ENCODE measurements at places on chromosomes 2 and 18. TPM values are rescaled to one million over a fixed set of nuclear protein-coding genes. Genes with fewer than 3 reads are reported as not detected.
A peak's percentile ranks its signal among the peaks of the same experiment; 100 is the strongest.

- DNase-seq = no peak
Measured at GRCh38 chr18:29626094-29626493, 1416.4 kb downstream of the DSC3 start.

DNA sequence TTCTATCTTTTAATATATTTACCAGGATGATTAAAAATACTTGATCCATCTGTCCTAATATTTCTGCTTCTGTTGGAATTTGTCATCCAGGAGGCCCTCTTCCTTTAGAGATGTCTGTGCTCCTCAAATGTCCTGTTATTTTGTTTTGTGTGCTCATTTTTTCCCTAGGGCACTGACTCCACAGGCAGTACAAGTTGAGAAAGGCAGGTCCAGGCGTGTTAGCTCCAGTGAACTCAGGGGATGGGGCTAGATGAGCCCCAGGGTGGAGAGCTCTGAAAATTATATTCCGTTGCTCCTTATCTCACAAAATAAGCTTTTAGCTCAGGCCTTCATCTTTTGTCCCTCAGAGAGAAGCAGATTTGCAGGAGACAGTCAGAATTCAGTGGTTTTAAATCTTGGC is 105.7 kb downstream of the SLC4A3 start:
- no peak for DNase-seq

DNA sequence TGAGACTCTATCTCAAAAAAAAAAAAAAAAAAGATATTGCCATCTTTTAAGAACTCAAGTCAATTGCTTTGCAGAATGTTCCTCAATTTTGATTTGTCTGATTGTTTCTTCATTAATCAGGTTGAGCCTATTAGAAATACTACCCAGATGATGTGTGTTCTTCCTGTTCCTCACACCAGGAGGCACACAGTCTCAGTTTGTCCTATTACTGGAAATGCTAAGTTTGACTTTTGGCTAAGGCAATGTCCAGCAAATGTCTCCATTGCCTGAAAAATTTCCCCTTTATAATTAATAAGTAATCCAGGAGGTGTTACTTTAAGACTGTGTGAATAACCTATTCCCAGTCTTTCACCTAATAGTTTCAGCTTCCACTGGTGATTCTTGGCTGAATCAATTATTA is 28.4 kb downstream of the BOLA3 start:
- peak; percentile 41 for DNase-seq

DNA sequence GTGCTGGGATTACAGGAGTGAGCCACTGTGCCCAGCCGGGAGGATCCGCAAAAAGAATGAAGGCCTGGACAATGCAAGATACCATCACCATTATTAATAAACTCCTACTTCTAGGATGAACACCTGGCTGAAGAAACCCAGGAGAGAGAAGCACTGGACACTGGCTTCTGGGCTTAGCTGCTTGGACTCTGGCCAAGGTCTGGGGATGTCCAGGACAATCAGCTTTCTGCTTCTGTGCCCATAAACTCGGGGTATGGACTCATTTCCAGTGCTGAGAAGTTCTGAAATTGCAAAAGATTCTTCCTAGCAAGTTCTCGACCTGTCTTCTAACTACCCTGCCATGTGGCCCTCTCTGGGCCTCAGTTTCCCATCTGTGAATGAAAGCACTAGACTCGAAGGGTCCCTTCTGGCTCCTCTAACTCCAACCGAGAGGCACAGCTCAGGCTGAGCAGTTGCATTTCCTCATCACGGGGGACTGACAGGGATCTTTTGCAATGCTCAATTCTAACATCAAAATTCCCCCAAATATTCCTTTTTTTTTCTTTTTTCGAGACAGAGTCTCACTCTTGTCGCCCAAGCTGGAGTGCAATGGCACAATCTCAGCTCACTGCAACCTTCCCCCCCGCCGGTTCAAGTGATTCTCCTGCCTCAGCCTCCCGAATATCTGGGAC is 2.4 kb upstream of the SH2D6 start:
- no peak for DNase-seq

DNA sequence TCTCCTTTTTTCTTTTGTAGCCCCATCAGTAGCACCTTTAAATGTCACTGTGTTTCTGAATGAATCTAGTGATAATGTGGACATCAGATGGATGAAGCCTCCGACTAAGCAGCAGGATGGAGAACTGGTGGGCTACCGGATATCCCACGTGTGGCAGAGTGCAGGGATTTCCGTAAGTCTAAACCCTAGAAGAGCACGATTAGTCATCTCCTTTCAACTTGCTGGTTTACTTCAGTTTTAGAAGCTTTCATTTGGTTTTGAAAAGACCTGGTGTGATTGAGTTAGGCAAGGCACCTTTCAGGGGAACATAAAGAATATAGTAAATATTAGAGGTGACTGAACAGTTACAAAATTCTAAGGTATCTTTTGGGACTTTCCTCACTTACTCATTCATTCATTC is 72.2 kb upstream of the TMEM87B start:
- DNase-seq = no peak

GRCh38 chr2:135916207-135916606 is 40.0 kb upstream of the MCM6 start:
- DNase-seq = peak; percentile 62

DNA sequence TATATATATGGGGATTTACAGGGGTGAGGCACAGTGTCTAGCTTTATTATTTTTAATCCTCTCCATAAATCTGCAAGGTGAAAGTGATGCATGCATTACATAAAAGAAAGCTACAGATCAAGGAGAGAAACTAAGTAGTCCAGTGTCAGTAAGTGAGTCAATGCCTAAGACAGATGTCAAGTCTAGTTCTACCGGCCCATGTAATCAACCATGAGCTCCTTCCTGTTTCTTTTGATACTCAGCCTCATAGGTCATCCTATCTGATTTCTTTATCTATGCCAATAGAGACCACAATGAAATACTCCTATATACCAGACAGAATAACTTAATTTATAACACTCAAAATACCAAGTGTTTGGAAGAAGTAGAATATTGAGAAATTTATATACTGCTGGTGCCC is 20.2 kb upstream of the GYPC start:
- DNase-seq = no peak

DNA sequence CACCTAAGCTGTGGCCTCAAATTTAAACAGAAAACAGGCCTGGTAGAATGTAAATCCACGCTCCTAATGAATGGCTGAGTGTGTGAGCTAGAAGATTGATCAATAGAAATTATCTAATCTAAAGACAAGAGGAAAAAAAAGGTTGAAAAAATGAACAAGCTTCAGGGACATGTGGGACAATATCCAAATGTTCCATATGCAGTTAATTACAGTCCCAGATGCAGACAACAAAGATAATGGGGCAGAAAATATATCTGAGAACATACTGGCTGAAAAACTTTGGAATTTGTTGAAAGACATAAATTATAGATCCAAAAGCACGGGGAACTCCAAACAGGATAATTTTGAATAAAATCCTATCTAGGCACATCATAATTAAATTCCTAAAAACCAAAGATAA is 186.7 kb upstream of the SIX2 start:
- no peak for DNase-seq

- DNase-seq = no peak
Measured at GRCh38 chr2:128354726-128355470, 36.2 kb upstream of the HS6ST1 start.

- no peak for DNase-seq
Measured at GRCh38 chr2:233835230-233836186, 18.8 kb downstream of the HJURP start.

GRCh38 chr2:136131961-136132824 is 14.2 kb upstream of the CXCR4 start:
- DNase-seq = peak; percentile 31

- no peak for DNase-seq
Measured at GRCh38 chr2:65383541-65384488, 48.6 kb downstream of the SPRED2 start.

DNA sequence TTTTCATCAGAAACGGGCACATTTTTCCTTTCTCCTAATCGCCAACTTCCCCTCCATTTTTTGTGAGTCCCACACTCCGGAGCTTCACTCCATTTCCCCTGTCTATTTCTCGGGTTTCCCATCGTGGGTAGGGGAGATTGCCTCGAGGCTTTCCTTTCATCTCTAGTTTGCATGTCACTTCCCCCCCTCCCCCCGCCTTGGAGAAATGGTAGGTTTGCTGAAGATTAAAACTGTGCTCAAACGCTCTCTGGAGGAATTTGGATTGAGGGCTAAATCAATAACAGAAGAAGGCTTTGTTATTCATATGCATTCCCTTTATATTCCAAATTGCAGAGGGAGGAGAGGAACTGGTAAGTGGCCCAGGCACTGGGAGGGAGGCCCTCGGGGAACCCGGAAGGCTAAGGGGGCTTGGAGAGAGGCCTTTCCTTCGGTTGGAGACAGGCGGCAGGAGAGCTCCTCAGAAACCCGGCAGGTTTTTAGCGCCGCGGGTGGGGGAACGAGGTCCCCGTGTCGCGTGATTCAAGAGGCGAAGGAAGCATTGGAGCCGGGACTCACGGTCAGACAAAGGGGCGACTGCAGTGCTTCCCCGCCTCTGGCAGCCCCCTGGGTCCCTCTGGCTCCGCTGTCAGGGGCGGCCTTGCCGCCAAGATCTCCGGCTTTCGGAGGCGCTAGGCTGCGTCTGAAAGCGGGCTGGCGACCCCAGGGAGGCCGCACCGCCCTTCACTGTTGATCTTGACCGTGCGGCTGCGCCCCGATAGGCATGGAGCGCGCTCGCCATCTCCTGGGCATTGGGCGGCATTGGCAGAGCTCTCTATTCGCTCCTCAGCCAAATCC is 2.4 kb upstream of the HOXD12 start:
- DNase-seq = no peak

GRCh38 chr2:105442056-105442455 is 43.2 kb upstream of the FHL2 start:
- DNase-seq = no peak

GRCh38 chr2:137674991-137675390 is 289.3 kb upstream of the HNMT start:
- DNase-seq = no peak

GRCh38 chr2:129006135-129006886 is 687.6 kb upstream of the HS6ST1 start:
- DNase-seq = no peak

- no peak for DNase-seq
Measured at GRCh38 chr18:35158728-35159450, 81.9 kb upstream of the ZNF397 start.

- DNase-seq = no peak
Measured at GRCh38 chr18:9333441-9334328, 888 bp upstream of the TWSG1 start.

DNA sequence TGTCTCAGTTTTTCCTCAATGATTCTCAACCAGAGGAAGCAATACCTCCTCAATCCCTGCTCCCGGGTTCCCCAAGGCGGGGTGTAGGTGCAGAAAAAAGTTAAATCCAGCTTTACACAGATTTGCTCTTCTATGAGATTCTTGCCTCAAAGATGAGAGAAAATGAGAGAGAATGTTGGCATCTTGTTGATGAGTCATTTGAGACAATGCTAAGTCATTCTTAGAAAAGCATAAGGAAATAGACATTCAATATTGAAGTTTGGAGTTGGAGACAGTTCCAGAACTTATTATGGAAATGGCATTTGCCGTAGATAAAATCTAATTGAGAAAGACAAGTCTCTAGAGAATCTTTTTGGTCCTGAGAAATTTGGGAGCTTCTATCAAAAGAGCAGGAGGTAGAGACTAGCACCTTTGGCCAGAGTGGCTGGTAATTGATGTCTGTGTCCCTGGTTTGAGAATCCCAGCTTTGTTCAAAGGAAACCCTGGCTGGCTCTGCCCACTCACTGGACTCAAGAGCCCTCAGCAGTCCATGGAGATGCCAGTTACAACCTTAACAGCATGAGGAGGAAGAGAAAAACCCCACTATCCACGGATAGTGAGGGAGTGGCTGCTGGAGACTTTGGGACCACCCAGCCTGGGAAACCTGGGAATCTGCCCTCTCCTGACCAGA is 181.2 kb downstream of the FAM124B start:
- DNase-seq = peak; percentile 76

GRCh38 chr2:218149848-218150440 is 16.8 kb downstream of the CXCR1 start:
- DNase-seq = no peak

ZNF804A gene
- total RNA-seq = 0.10 TPM

OSBPL6 gene
- 2.3 TPM for total RNA-seq

SERPINB11 gene
- total RNA-seq = not detected

TWIST2 gene
- total RNA-seq = 0.20 TPM

TMEM169 gene
- 4.3 TPM for total RNA-seq

RBM43 gene
- total RNA-seq = 10.4 TPM

OTOS gene
- total RNA-seq = not detected

IKZF2 gene
- 7.1 TPM for total RNA-seq
